ENCODE measurements at places on chromosomes 5 and 9.

DNA sequence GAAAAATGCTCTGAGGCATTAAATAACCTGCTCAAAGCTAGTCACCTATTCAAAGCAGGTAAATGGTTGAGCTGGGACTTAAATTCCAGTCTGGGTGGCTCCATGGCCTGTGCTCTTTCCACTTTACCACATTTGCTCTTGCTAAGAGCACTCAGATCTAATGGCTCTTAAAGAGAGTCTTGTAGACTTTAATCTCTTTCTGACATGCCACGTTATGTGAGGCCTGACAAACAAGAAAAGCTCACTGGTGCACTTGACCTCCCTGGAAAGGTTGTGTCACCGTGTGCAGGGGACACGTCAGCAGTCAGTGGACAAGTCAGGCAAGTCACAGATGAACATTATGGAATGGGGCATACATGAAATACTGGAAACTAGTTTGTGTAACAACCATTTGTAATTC, 129.9 kb upstream of the RPS23 start:
- ATAC-seq: no peak

- ATAC-seq: no peak
These were observed 458.3 kb downstream of the SPOCK1 start for GRCh38 chr5:137040641-137041340.

- ATAC-seq: peak; percentile 7
These were observed 589 bp downstream of the RIC1 start for GRCh38 chr9:5629312-5630080.

GRCh38 chr9:109745335-109746283, 34.4 kb upstream of the PALM2AKAP2 start:
- no peak for ATAC-seq

GRCh38 chr5:170338933-170339779, 41.6 kb upstream of the LCP2 start:
- ATAC-seq: peak; percentile 70

DNA sequence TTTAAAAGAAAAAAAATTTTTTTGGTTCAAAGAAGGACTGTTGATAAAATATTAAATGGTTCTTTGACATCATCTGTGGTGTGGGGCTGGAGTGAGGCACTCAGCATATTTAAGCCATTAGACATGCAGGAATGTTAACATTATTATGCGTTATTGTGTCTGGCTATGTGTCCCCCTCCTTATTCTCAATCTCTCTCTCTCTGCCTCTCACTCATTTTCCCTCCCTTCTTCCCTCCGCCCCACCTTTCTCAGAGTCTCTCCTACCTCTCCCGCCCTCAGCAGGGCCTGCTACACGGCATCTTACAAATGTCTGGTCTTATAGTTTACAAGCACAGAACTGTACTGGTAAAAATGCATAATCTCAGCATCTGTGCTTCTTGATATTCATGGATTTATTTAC, 287.8 kb upstream of the TMEM161B start:
- no peak for ATAC-seq

- no peak for ATAC-seq
These were observed 384.5 kb downstream of the IRX1 start for GRCh38 chr5:3980156-3980555.

GRCh38 chr5:53246042-53246836, 136.7 kb upstream of the MOCS2 start:
- ATAC-seq: no peak

DNA sequence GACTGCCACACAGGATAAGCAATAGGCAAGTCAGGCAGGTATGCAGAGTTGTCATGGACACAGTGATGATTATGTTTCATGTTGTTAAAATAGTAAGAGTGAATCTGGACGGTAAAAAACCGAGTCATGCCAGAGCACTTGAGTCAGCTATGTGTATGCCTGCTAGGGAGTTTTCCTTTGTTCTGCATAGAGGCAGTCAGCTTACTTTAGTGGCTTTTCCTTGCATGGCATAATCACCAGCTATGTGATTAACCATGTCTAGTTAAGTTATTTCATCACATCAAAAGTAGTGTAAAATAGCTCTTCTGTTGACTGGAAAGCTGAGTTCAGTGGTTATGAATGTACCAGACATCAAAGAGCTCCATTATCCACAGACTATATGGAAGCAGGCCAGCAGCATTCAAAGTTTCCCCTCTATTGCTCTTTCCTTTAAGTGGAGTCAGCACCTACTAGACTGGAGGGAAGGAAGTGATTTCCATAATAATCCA, 989.8 kb downstream of the TLE1 start:
- ATAC-seq: no peak

DNA sequence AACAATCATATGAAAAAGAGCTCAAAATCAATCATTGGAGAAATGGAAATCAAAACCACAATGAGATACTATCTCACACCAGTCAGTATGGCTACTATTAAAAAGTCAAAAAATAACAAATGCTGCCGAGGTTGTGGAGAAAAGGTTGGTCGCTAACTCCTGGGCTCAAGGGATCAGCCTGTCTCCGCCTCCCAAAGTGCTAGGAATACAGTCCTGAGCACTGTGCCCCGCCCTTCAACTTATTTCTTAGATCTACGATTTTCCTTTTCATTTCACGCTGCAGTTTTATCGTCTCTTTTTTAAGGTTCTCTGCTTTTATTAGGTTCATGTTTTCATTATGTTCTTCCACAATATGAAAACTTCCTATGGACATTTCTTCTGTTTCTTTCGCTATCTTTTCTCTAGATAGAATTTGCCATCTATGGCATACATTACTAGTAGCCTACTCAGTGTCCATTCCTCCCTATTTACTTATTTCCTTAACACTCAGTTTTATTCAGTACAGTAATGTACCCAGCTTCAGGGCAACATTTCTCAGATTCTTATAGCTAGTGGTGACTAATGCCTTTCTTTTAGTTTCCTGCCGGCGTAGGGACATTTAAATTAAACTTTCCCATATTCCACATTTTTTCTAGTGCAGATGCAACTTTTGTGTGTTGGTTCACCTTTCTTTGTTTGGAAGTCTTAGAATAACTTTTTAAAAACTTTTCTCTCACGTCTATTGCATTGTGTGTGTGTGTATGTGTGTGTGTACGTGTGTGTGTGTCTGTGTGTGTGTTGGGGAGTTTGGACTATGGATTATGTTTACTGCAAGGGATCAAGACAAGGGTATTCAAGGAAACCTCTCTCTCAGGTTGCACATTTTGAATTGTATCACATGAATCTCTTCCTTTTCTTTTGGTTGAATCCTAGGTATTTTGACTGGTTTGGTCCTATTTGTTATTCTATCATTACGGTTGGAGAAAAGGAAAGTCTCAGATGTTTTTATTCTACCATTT, 21.6 kb upstream of the FBN2 start:
- no peak for ATAC-seq

GRCh38 chr5:178385496-178385890, 152.9 kb upstream of the PHYKPL start:
- peak; percentile 13 for ATAC-seq

- no peak for ATAC-seq
These were observed 14.9 kb upstream of the TMEM267 start for GRCh38 chr5:43498581-43498980.

DNA sequence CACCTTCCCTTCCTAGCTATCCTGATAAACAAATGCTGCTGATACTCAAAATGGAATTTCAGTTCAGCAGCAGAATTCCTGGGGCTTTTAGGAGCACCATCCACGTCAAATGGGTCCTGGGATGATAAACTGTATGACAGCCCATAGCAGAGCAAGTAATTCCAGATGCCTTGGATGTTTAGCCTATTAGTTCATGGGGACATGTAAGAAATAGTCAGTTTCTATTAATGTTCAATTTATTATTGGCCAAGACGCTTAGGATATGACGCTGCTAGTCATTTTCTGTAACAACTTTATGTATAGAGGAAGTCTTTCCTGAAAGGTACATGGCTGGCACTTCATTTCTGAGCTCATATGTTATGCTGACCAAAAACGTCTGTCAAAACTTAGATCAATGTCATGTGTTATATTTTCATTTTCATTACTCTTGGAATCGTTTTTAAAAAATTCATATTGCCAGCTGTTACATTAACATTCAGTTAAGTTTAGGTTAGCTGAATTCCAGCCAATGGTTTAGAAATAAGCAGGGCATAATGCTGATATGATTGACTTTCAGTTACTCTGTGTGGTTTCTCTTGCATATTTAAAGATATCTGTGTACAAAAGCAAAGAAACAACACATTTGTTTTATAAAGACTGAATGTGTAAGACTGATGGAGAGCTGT, 243.8 kb downstream of the CSNK1G3 start:
- no peak for ATAC-seq

DNA sequence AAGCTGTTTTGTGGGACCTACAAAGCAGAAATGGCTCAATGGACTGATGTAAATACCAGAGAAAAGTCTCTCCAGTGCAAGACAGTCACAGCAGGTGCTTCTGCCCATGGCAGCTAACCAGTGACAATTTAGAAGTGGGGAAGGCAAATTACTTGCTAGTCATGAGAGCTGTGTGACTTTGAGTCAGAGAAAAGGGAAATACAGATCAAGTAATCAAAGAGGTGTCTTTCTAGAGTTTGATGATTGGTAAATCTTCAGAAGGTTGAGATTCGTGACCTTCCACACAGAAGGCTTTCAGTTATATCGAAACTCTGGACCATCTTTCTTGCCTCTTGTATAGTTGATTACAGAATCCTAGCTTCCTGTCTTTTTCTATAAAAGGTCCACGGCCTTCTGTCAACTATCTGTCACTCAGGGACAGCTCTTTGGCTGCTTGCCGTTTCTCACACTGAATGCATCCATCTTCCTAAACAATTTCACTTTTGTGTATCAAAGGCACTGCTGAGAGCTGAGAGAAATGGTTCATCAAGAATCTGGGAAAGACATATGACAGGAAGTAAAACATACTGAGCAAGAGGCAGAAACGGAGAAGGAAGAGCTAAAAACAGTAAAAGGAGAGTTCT, 993.9 kb upstream of the ACO1 start:
- no peak for ATAC-seq

All from activated CD4-positive, CD25-positive, alpha-beta regulatory T cell treated with anti-CD3 and anti-CD28 coated beads, Interleukin-2, amount 50 U/mL, for 24 hours (primary cell).